Kidney glomerular epithelial cell (primary cell): ENCODE measurements at places on chromosomes 6 and 20.

DNA sequence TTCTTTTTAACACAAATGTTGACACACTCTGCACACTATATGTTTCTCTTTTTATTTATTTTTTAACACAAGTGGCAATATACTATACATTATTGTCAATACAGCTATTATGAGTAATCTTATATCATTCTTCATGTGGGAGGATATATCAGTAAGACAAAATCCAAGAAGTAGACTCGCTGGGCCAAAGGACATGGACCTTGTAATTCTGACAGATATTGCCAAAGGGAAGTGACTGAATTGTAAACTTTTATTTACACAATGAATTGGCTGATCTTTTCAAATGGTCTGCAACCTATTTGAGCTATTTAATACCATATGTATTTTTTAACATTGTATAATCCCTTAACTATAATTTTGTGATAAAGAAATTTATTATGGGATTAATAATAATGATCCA is 56.0 kb downstream of the CCDC170 start:
- no peak for DNase-seq

DNA sequence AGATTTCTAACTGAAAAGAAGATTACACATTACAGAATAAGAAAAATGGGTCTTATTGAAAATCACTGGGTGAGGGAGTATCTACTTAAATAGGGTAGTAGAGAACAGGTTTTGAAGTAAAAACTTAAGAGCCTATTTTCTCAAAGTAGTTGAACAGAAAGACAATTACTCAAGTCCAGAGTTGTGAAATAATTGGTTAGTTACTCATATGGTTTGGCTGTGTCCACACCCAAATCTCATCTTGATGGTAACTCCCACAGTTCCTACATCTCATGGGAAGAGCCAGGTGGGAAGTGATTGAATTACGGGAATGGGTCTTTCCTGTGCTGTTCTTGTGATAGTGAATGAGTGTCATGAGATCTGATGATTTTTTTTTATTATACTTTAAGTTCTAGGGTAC is 1035.3 kb upstream of the GJE1 start:
- DNase-seq: no peak

DNA sequence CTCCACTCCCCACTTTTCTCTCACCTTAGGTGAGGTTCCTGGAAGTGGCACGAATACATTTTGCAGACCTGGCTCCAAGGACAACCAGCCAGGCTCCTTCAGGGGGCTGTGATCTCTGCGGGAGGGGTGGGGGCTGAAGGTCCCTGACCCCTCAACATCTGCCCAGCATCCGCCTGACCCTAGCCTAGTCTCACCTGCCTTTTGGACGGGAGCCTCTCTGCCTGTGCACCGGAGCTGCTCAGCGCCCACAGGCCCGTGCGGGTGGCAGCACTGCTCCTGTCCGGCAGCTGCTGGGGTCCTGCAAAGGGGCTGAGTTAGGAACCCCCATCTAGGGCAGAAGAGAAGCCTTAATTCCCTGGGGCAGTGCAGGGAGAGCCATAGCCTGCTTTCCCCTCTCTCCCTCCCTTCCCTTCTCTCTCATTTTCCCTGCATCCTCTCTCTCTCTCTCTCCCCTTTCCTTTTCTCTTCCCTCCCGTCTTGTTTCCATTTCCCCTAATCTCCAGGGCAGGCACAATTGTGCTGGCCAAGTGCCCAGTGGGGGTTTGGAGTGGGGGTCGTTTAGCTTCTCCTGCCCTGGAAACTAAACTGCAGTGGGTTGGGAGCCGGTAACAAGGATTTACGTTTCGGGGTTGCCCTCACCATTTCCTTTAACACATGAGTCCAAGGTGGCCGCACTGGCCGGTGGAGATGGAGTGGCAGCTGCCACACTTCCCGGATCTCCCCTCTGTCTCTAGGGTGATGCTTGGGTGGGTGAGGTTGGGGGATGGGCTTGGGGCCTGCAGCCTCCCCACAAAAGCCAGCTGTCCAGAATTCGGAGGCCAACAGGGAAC is 54.1 kb downstream of the CTCFL start:
- DNase-seq: no peak

GRCh38 chr6:168062346-168063289 is 16.4 kb downstream of the FRMD1 start:
- no peak for DNase-seq

- peak; percentile 60 for DNase-seq
These were observed 31.1 kb upstream of the CARMIL1 start for GRCh38 chr6:25248123-25248522.

GRCh38 chr20:59105581-59105980 is 58.0 kb upstream of the ZNF831 start:
- no peak for DNase-seq

DNA sequence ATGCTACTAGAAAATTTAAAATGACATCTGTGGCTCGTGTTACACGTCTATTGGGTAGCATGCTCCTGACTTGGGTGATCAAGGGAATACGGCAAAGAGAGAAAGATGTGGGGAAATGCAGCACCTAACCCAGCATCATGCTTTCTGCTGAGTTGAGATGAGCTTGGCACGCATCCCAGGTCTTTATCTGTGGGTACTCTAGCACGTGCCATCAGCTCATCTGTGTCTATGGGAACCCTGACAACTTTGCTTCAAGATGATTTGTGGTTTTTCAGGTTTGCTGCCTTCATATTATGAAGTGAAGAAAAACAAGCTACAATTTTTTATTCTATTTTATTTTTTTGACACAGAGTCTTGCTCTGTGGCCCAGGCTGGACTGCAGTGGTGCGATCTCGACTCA is 21.0 kb downstream of the RNASET2 start:
- DNase-seq: no peak

DNA sequence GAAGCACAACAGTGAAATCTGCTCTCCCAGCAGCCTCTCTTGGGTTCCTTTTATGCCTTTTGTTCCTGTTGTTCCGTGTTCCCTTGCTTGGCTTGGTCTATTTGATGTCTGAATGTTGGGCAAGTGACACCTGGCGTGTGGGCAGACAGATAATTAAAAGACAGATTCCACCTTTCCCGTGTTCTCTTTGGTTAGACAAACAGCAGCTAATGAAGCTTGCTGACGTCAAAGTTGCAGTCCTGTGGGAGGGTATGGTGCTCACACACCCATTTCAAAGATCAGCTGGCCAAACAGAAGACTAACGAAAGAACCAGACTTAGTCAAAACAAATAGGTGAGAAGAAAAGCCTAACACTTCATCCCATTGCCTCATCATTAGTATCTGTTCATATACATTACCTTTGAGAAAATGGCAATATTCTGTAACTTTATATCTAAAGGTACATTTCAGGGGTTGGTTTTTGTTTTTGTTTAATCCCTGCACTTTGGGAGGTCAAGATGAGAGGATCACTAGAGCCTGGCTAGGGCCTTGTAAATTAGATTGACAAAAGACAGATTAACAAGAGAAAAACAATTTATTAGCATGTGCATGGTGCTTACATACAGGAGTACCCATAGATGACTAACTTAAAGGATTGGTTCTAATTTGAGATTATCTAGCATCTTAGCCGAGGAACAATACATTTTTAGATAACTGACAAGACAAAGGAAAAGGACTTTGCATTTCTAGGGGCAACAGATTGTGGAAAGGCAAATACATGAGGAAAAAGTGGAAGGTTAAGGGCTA is 48.9 kb upstream of the TNFRSF21 start:
- no peak for DNase-seq

GRCh38 chr6:41054511-41054910 is 1.5 kb downstream of the APOBEC2 start:
- DNase-seq: no peak

- no peak for DNase-seq
These were observed 88.3 kb upstream of the HTR1E start for GRCh38 chr6:86848986-86849385.

DNA sequence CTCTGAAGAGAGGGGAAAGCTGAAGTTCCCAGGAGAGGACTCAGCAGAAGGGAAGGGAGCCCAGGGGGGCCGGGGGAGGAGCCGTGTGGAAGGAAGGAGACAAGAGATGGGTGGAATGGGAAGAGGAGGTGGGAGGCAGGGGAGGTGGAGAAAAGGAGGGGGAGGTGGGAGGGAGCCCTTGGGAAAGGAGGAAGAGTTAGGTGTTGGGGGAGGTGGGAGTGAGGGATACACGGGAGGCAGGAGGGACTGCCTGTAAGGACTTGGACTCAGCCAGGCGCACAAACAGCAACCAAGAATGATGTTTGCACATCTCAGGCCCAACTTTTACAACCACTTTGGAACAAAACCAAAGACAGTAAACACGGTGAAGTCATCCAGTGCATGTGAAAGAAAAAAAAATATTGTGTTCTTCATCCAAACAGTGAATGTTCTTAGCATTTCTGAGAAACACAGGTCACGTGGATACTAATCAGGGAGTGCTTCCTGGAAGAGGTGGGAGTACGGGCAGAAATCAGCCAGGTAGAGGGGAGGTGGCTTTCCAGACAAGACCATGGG is 17.4 kb upstream of the LSM14B start:
- DNase-seq: peak; percentile 15
